ENCODE measurements at places on chromosomes 1 and 21.

DNA sequence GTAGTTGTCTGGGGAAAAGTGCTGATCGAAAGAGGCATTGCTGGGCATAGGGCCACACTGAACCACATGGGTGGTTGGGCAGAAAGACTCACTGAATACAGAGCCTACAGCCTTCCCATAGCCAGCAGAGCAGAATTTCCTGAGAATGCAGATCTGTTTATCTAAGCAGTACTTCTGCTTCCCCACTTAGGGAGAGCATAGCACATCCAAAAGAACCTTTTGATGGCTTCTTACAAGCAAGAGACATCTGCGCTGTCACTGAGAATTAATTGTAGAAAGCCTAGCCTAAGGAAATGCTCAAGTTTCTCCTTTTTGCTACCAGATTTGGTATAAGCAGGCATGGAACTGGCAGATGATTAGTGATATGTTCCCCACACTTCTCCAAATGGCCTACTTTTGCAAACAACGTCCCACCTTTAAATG is 13.0 kb upstream of the KLHDC8A start:
- DNase-seq: no peak

- no peak for DNase-seq
These were observed 566.7 kb upstream of the NEGR1 start for GRCh38 chr1:72848997-72849396.

DNA sequence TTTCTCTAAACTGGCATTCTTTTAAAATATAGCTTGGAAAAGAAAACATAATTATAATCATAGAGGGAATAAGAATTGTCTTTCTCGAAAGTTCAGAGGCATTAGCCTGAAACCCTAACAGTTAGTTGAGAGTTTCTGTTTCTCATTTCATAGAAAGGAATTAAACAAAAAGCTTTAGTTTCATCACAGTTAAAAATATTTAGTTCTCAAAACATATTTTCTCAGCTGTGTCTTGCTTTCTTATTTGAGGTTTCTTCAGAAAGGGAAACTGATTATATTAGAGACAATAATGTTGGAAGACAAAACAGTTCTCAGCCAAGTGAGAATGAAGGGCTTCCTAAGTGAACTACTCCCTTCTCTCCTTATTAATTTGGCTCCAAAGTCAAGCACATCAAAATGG is 75.4 kb upstream of the C1orf105 start:
- no peak for DNase-seq

GRCh38 chr1:6546326-6546725 is 8.0 kb downstream of the NOL9 start:
- DNase-seq: no peak

DNA sequence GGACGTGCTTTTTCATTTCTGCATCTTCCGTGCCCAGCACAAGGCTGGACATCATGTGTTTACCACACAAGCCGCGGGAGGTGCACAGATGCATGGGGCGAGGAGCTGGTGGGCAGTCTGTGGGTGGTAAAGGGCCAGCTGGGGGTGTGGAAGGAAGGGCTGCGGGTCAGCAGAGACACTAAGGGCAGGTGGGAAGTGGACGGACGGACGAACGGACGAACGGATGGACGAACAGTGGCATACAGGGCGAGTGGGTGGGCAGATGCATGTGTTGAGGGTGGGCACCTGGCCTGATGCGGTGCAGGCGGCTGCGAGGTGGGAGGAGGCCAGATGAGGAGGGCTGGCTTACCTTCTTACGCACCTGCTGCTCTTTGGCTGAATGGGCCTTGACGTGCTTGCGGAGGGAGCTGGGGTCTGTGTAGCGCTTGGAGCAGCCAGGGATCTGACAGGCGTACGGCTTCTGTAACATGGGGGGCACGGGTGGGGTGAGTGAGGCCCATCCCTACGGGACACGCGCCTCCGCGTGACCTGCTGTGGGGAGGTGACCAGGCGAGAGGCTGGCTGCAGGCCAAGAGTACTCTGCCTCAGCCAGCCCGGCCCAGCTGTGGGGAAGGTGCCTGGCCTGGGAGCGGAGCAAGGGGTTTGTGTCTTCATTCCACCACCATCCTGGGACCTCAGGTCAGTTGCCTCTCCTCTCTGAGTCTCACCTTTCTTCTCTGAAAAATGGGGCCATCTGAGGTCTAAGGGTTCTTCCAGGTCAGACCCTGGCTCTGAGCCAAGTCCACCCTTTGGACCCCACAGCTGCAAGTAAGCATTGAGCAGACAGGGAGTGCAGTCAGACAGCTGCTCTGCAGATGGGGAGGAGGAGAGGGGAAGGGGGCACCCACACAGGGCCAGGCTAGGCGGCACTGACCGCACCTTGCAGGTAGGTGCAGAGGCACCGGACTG is 65.5 kb downstream of the DMRTB1 start:
- DNase-seq: no peak

DNA sequence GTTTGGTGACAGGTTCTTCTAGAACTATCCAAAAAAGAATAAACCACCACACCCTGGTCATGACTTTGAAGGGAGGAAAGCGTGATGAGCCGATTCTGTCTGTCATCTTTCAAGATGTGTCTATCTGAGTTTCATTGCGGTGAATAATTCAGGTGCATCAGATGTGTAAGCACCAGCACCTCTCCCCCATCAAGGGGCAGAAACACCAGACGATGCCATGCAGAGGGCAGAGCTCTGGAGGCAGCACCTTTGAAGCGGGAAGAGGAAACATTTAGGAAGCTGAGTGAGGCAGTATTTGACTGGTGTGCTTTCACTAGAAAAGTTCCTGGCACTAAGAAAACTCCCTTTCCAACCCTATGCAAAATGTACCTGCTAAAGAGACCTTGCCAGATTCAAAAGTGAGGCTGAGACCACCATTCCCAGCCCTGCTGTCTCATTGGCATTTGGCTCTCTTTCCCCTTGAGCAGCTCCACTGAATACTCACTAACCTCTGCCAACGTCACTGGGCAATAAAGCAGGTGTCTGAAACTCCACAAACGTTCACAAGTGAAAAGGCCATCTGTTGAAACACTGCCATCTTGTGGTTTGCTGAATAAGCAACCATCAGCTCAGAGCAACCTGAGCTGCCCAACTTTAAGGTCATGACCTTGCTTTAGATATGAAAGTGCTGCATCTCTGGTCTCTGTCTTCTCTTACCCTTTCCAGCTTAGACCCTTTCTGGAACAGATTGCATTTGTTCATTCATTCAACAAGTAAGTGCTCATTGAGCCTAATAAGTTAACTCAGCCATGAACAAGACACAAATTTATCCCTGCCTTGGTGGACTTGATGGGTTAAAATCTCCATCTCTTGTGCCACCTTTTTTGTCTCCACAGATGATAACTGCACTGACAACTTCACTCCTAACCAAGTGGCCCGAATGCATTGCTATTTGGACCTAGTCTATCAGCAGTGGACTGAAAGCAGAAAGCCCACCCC is 228.6 kb downstream of the PAPPA2 start:
- peak; percentile 42 for DNase-seq

DNA sequence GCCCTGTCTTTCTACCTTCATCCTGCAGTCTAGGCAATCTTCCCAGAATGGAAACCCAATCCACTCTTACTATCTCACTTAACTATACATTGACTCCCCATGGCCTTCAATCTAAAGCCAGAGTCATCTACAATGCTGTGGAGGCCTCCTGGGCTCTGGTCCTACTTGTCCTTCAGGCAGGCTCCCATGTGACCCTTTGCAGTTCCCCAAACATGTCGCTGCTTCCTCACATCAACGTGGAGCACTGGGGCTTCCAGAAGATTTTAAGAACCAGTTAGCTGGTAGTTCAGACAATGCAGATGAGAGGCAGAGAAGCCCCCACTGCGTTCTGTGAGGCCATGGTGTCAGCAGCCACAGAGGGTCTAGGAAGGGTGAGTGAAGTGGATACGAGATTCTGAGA is 18.6 kb downstream of the LYPD8 start:
- no peak for DNase-seq
